IPS-NIHi11 (cell line): ENCODE measurements at places on chromosomes 3 and 15.

- peak; percentile 94 for DNase-seq
These were observed 51.2 kb upstream of the ULK4 start for GRCh38 chr3:42012935-42013690.

DNA sequence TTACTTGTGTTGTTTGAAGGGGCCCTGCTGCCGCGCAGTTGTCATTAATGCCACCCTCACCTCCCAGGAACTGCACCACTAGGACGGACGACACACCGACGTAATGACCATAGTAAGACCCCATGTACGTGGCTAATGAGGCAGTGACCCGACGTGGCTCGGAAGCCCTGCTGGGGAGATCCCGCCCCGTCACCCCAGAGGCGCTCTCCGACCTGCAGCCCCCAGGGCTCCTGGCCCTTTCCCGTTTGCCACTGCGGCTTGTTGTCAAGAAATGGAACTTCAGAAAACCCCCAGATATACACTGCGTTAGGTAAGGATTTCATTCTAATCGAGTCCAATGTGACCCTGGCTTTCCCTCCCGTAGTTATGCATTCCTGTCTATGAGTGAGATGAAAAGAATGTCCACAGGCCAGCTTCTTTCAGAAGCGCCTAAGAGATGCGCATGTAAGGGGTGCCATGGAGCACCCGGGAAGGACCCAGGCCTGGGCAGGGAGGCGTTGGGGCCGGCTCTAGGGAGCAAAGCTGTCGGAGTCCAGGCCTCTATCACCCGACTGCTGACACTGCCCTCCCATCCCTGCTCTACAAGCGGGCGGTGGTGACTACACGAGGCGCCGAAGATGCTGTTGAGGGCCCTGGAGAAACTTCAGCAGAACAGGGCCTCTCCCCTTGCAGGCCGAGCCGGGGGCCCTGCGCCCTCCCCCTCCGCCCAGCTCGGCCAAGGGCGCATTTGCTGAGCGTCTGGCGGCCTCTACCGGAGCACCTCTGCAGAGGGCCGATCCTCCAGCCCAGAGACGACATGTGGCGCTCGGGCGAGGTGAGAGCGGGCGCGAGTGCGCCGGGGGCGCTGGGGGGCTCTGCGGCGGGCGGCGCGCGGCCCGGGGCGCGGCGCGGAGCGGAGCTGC is at the start of gene GABRA5:
Gene GABRA5 (plus strand): TSS at position 765 of the 902 bp plus-strand sequence. CDS start 2,187 bp downstream, outside the sequence.
- DNase-seq = peak; percentile 81

- DNase-seq = no peak
These were observed 70.2 kb upstream of the GADL1 start for GRCh38 chr3:30964612-30965011.

DNA sequence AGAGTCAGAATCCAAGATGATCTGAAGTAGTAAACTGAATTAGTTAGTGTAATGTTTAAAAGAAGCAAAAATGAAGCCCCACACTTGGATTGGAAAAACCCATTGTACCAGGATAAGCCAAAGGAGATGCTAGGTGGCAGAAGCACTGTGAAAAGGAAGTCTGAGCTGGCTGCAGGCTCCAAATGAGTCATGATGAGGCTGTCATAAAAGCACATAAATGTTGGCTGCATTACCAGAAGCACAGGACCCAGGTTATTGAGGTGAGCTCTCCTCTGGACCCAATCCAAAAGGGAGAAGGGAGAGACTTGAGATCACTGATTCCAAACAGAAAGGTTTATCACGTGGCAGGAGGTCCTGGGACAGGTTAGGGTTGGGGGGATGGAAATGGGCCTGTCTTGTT is 3.2 kb upstream of the ACAN start:
- DNase-seq = no peak

DNA sequence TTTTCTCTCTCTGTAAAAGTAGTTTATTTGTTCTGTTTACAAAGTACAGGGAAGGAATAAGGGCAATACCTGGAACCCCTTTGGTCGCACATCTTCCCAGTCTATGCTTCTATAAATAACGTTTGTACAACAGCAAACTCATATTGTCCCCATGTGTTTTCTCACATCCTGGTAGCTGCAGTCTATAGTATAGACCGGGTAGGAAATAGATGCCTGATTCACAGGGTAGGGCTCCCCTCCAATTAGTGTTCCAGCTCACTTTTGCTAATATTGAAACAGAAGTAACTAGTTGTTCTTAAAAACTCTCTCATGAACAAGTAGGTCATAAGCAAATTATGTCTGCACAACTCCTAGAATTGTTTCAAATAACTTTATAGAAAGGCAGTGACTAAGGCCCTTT is 17.7 kb downstream of the ATG7 start:
- no peak for DNase-seq

- DNase-seq = no peak
These were observed 298.0 kb upstream of the RBMS3 start for GRCh38 chr3:28982906-28983305.

DNA sequence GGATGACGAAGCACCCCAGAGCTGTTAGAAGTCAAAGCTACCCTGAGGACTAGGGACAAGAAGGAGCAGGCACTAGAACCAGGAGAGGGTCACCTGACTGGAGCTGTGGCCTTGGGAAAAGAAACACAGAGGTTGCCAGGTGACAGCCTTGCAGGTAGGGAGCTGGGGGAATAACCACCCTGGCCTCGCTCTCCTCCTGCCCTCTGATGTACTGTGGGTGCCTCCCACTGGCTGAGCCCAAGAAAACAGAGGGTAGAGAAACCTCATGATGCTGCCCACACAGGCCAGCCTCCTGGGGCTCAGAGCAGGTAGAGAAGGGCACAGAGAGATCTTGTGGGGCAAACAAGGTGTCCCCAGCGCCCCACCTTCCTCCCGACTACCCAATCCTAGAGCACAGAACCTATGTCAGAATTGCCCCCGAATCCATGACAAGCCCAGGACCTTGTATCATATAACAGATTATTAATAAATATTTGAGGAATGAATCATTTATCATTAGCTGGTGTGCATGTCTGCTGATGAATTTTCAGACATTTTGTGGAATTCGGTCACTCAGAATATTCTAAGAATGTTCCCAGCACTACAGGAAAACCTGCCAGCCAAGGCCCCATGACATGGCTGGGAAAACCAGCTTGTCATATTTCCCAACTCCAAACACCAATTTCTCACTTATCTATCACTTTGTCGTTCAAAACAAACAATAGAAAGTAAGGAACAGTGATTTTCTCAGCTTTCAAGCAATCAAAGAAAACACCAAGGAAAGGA is 59.8 kb upstream of the MEX3B start:
- peak; percentile 25 for DNase-seq

DNA sequence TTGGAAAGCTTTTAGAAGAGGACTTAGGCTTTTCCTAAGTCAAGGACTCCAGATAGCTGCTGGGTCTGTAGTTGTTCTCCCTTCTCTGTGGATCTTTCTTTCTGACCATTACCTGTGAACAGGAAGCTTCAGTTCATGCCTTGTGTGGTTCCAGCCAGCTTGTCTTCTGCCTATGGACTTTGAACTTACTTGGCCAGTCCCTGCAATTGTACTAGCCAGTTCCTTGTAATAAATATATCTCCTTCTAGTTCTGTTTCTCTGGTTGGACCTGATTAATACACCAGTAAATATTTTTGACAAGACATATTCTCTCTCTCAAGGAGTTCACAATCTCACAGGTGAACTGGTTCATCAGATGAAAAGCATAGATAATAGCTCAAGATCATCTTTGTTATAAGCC is 341.3 kb upstream of the DPPA4 start:
- no peak for DNase-seq
